ENCODE measurements at places on chromosomes 11 and 22. TPM values are rescaled to one million over a fixed set of nuclear protein-coding genes. Genes with fewer than 3 reads are reported as not detected.

The FOLR2 gene
- not detected for total RNA-seq

The RFPL2 gene
- 1.8 TPM for total RNA-seq

The SLC37A2 gene
- 3.3 TPM for total RNA-seq

The NXPE4 gene
- total RNA-seq = not detected

The HOATZ gene
- not detected for total RNA-seq

The TEX54 gene
- total RNA-seq = not detected

The MYO18B gene
- 0.09 TPM for total RNA-seq

The ARHGAP42 gene
- total RNA-seq = 31.0 TPM

The IGLL1 gene
- not detected for total RNA-seq

The CARD18 gene
- total RNA-seq = not detected

The LRRN4CL gene
- total RNA-seq = 0.40 TPM

The APBB1 gene
- total RNA-seq = 38.5 TPM

The TEF gene
- 11.0 TPM for total RNA-seq

The CD6 gene
- not detected for total RNA-seq

The MMP12 gene
- not detected for total RNA-seq

The IGF2 gene
- total RNA-seq = 3.3 TPM

The RASGRP2 gene
- total RNA-seq = 1.8 TPM

The EFEMP2 gene
- total RNA-seq = 9.2 TPM

The TEX12 gene
- total RNA-seq = 0.51 TPM

The GLB1L3 gene
- 0.09 TPM for total RNA-seq

The DRD2 gene
- 0.21 TPM for total RNA-seq

The ZC3H7B gene
- 25.8 TPM for total RNA-seq

The HBG2 gene
- not detected for total RNA-seq

The IFITM10 gene
- total RNA-seq = not detected

The ACTN3 gene
- 33.0 TPM for total RNA-seq

The CREB3L1 gene
- total RNA-seq = 1.7 TPM

The DEUP1 gene
- total RNA-seq = not detected

The BLID gene
- total RNA-seq = not detected

The MIAT gene
- 277 TPM for total RNA-seq

The PRRG4 gene
- total RNA-seq = 0.06 TPM

The ADSL gene
- 181 TPM for total RNA-seq

The SOX6 gene
- total RNA-seq = 8.3 TPM

The OR8B4 gene
- total RNA-seq = not detected

The MISFA gene
- 0.65 TPM for total RNA-seq

The ASPHD2 gene
- total RNA-seq = 12.7 TPM

The TMEM25 gene
- 28.2 TPM for total RNA-seq

The RASSF10 gene
- 2.9 TPM for total RNA-seq

The PATE4 gene
- total RNA-seq = not detected

The KDM4E gene
- not detected for total RNA-seq

The FXYD2 gene
- total RNA-seq = 1.7 TPM

The VPS51 gene
- 252 TPM for total RNA-seq

The OSM gene
- total RNA-seq = not detected

The MDK gene
- 600 TPM for total RNA-seq

The CATSPERZ gene
- total RNA-seq = not detected

The OR51M1 gene
- not detected for total RNA-seq

The PGA3 gene
- 0.28 TPM for total RNA-seq

The OR5B21 gene
- not detected for total RNA-seq

The UPK3A gene
- total RNA-seq = 0.50 TPM

The HEPN1 gene
- total RNA-seq = not detected

The IRAG1 gene
- 5.9 TPM for total RNA-seq

The HTR3B gene
- not detected for total RNA-seq

The OR10A2 gene
- not detected for total RNA-seq

The CHRDL2 gene
- not detected for total RNA-seq

The DGCR6 gene
- total RNA-seq = 5.2 TPM

The OR2AG1 gene
- not detected for total RNA-seq

All from neural progenitor cell (in vitro differentiated cells).